ENCODE measurements at places on chromosomes 12 and 14.

DNA sequence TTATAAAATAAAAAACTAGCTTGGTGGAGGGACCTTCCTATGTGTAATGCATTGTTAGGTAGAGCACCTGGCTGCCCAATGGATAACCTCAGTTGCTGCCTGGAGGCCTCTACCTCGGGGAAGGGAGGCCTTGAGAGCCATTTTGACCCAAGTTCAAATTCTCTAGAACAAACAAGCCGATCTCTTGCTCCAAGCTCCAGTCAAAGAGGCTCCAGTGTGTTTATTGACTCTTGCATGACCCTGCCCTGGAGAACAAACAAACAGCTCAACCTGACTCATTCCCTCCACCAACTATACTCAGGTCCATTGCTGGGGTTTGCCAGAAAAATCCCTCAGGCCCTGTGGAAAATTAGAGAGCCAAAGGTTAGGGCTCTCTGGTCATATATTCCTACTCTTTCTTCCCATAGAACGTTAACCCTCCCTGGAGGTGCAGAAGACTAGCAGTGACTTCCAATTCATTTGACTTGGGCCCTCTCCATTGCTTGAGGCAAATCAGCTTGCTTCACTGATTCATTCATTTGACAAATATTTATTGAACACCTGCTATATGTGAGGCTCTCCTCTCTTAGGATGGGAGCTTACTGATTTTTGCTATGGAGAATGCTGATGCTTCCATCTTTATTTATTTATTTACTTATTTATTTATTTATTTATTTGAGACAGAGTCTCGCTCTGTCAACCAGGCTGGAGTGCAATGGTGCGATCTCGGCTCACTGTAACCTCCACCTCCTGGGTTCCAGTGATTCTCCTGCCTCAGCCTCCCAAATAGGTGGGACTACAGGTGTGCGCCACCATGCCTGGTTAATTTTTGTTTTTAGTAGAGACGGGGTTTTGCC is 73.7 kb upstream of the CISTR start:
- DNase-seq = no peak

- DNase-seq = no peak
Observed at GRCh38 chr12:75978677-75979076, 52.9 kb downstream of the PHLDA1 start.

DNA sequence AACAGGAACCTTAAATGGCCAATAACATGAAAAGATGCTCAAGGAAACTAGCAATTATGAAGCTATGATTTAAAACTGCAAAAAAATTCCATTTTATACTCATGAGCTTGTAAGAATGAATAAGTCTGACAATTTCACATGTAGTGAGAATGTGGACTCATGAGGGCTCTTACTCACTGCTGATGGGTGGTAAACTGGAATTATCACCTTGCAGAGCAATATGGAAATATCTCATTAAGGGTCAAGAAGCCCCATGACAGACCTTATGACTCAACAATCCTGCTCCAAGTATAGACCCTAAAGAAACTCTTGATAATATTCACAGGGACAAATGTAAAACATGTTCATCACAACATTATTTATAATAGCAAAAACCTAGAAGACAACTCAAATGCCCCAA is 23.5 kb upstream of the SMAGP start:
- no peak for DNase-seq

DNA sequence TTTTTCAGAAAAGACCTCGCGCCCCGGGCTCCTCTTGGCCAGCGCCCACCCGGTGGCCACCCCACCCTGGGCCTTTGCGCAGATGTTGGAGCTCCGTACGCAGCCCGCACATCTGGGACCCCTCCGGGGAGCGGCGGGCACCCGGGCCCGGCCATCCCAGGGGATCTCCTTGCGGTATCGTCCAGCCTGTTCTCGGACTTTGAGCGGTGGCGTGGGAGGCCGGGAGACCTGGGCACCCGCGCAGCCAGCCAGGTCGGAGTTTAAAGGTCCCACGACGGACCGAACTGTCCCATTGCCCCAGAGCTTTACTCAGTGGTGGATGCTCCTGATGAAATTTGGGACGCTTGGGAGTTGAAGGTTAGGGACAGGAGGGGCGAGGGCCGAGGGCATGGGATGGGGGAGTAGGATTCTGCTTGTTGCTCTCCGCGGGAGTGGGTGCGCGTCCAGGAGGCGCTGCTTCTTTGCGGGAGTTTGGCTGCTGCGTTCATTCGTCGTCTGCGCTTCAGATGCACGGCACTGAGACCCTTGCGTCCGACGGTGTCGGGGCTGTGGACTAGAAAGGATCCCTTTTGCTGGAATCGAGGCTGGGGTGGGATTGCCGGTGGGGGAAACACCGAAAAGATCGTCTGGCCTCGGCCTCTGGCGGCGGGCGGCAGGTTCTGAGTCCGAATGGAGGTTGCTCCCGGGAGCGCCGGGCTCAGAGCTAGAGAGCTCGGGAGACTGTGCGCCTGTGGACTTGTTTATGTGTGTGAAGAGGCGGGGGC is 1.4 kb downstream of the NTF3 start:
- no peak for DNase-seq

DNA sequence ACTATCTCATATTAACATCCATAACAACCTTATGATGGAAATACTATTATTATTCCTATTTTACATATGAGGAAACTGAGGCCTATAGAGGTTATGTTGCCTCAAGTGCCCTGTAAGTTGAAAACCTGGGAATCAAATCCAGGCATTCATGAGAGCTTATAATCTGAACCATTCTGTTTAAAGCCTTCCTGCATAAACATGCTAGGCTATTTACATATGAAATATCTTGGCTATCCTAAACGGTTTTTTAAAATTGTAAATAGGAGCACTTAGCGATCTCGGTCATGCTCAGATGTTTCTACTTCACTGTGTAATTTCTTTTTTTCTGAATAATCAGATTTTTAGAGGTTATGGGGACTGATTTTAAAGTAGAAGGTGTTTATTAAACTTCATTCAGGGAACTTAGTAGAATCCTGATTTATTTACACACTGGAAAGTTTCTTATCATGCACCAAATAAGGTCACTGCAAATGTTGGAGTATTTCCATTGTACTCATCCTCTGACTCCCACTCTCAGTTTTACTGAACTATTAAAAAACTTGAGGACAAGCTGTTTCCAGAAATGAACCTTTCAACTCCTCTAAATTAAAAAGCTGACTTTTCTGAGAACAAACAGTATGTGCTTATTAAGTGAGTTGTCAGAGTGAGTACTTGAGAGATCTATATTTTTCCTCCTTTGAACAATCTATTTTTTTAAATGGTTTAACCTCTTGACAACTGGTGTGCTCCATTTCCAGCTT is 141.7 kb downstream of the PIK3C2G start:
- no peak for DNase-seq

DNA sequence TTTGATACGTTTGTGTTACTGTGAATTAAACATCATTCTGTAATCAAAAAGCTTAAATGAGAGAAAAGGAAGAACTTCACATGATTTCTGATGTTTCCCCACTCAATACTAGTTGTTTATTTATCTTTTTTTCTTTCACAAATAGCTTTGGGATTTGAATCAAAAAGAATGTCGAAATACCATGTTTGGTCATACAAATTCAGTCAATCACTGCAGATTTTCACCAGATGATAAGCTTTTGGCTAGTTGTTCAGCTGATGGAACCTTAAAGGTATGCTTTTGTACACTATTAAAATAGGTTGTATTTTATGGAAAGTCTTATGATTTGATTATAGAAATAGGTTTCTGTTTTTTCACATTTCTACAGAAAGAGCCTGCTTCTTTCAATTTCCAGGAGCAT is 41.5 kb downstream of the APAF1 start:
- no peak for DNase-seq

GRCh38 chr12:19440019-19440858 is 947 bp downstream of the AEBP2 start:
- DNase-seq = no peak

- DNase-seq = no peak
Observed at GRCh38 chr14:80930095-80930494, 11.4 kb downstream of the CEP128 start.

- no peak for DNase-seq
Observed at GRCh38 chr12:89470741-89471509, 53.7 kb downstream of the GALNT4 start.

GRCh38 chr14:22434901-22435550 is 154.0 kb downstream of the DAD1 start:
- no peak for DNase-seq

GRCh38 chr14:51473808-51474565 is 177.7 kb upstream of the FRMD6 start:
- no peak for DNase-seq

DNA sequence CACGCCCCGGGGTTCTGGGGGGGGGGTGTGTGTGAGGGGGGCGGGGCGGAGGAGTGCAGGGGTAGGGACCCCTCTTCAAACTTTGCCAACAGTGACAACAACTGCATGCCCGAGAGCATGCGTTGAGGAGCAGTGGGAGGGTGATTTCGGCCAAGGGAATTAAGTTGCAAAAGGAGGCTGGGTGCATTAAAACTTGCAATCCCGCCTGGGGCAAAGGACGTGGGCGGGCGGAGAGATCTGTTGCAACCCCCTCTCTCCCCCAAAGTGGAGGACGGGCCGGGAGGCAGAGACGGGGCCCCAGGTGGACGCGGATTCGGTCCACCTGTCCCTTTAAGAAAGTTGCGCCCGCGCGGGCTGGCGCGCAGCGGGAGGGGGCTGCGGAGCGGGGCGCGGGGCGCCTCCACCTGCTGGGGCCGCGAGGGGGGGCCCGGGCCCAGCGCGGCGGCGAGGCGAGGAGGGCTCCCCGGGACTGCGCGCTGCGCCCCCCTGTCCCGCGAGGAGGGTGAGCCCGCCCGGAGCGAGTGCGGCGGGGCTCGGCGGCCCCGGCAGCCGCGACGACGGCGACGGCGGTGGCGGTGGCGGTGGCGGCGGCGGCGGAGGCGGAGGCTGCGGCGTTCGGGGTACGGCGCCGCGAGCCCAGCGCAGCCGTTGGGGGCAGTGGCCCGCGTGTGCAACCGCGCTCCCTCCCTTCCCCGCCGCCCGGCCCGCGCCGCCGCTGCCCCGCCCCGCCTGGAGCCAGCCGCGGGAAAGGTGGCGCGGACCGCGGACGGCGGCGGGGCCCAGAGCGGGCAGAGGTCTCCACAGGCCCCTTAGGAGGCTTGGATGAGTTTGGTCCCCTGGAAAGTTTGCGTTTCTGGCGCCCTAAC is 530 bp upstream of the FOXN4 start:
- no peak for DNase-seq

DNA sequence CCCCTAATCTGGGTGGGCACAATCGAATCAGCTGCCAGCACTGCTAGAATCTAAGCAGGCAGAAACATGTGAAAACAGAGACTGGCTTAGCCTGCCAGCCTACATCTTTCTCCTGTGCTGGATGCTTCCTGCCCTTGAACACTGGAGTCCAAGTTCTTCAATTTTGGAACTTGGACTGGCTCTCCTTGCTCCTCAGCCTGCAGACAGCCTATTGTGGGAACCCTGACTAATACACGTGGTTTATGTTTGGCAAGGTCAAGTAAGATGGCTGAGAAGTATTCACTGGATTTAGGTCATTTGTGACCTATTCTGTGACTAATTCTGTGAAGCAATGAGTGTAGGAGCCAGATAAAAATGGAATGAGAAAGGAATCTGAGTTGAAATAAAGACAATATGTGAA is 11.0 kb downstream of the GPR135 start:
- no peak for DNase-seq

DNA sequence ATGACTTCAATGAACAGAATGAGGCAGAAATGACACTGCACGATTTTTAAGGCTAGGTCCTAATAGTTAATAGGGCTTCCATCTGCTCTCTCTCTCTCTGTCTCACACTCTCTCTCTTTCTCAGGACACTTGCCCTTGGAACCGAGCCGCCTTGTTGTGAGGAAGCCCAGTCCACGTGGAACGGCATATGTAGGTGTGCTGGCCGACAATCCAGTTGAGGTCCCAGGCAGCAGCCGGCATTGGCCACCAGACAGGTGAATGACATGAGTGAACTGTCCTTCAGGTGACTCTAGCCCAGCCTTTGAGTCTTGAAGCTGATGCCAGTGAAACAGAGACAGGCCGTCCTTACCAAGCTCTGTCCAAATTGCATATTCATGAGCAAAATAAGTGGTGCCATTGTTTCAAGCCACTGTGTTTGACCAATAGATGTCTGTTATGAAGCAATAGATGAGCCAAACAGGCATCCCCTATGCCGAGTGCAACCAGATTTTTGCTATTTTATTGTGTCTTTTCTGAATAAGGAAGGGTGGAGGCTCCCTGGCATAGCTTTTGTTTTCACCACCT is 217.5 kb upstream of the LHX5 start:
- no peak for DNase-seq

DNA sequence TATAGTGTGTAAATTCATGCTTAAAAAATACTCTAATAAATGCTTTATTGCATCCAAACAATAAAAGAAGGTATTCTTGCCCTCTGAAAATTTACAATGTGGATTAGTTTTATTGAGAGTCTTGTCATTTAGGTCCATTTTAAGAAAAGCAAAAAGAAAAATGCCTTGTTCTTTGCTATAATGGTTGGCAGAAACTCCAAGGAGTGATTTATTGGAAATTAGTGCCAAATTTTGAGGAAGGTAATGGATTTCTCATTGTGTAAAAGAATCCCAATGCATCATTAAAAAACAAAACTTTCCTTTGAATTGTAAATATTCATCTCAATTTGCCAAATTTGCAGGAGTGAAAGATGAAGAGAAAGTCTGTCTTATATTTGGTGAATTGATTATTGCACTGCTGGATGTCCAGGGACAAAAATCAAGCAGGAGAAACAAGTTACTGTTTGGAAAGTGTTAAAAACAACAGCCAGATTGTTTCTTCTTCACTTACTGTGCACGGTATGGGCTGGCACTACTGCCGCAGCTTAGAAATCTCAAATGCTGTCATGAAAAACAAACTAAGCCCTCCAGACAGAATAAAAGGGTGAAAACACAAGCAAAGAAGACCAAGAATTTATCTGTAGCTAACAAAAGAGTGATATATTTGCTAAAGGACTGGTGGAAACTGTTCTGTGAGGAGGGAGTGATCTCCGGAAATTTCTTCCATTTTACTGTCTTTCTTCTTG is 511.7 kb downstream of the TMTC2 start:
- DNase-seq = no peak

GRCh38 chr12:110697236-110697635 is 8.3 kb upstream of the HVCN1 start:
- no peak for DNase-seq

DNA sequence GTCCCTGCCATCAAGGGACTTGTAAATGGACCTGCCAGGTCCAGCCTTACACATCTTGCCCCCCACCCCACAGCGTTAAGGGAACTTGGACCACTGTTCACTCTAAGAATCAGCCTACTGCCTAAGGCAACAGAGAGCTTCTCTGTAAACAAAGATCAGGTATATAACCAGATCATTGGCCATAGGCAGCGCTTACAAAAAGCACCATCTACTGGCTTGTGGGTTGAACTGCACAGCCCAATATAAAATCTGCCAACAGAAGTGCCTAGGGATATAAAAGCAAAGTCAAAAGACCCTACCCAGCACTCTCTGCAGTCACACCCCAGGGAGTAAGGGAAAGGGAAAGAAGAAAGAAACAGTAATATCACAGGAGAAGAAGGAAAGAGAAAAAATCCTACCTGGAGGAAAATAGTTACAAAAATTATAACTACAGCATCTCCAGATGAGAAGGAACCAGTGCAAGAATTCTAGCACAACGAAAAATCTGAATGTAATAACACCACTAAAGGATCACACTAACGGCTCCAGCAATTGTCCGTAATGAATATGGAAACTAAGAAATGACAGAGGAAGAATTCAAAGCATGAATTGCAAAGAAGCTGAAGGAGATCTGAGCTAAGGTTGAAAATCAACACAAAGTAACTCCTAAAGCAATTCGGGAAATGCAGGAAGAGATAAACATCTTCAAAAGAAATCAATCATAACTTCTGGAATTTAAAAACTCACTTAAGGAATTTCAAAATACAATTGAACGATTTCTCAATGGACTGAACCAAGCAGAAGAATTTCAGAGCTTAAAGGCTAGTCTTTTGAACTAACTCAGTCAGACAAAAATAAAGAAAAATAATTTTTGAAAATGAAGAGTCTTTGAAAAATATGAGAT is 95.2 kb upstream of the PCED1B start:
- no peak for DNase-seq

Data from RWPE2 (cell line).